ENCODE measurements at places on chromosomes 11 and 22. TPM values are rescaled to one million over a fixed set of nuclear protein-coding genes. Genes with fewer than 3 reads are reported as not detected.

Gene APOA4
- not detected for total RNA-seq

Gene DLG2
- total RNA-seq = 3.5 TPM

Gene RTN4RL2
- not detected for total RNA-seq

Gene RCOR2
- 0.97 TPM for total RNA-seq

Gene MMP10
- total RNA-seq = 0.54 TPM

Gene STK33
- 0.78 TPM for total RNA-seq

Gene GNB1L
- 3.5 TPM for total RNA-seq

Gene TUBA8
- total RNA-seq = 1.2 TPM

Gene GRAP2
- not detected for total RNA-seq

Gene GLYATL2
- total RNA-seq = 1.5 TPM

Gene CCDC34
- total RNA-seq = 7.0 TPM

Gene OR10S1
- total RNA-seq = not detected

Gene C22orf42
- total RNA-seq = not detected

Gene FOLR1
- total RNA-seq = not detected

Gene USP35
- total RNA-seq = 11.6 TPM

Gene OR4D5
- total RNA-seq = not detected

Gene RIMBP3C
- 0.32 TPM for total RNA-seq

Gene PIWIL4
- total RNA-seq = 6.8 TPM

Gene KLHL35
- total RNA-seq = 2.7 TPM

Gene CHRNA10
- total RNA-seq = 1.3 TPM

Gene BRSK2
- under 0.01 TPM for total RNA-seq

Gene TNNT3
- not detected for total RNA-seq

Gene PEX26
- total RNA-seq = 25.5 TPM

Gene HBD
- total RNA-seq = not detected

Gene PRR33
- not detected for total RNA-seq

Gene SAA2
- total RNA-seq = 0.13 TPM

Gene FLRT1
- total RNA-seq = 0.11 TPM

Gene NXPE4
- not detected for total RNA-seq

Gene ART1
- total RNA-seq = not detected

Gene POU2AF2
- not detected for total RNA-seq

Gene CCND1
- 227 TPM for total RNA-seq

Gene HEPHL1
- total RNA-seq = not detected

Gene ZC3H12C
- total RNA-seq = 13.4 TPM

Gene SCGB2A2
- total RNA-seq = not detected

Gene OR52H1
- total RNA-seq = 0.65 TPM

Gene MPEG1
- not detected for total RNA-seq

Gene OR4D6
- not detected for total RNA-seq

Gene GLB1L3
- 0.32 TPM for total RNA-seq

Gene TIMP3
- 91.9 TPM for total RNA-seq

Gene RHOD
- 38.4 TPM for total RNA-seq

Gene FOLR2
- total RNA-seq = not detected

Gene CCDC87
- 0.76 TPM for total RNA-seq

Gene RBM4
- 86.1 TPM for total RNA-seq

Gene BIK
- not detected for total RNA-seq

Gene RAB39A
- total RNA-seq = not detected

Gene TSSK2
- total RNA-seq = not detected

Gene OR6T1
- total RNA-seq = not detected

Gene ACRV1
- 0.11 TPM for total RNA-seq

Gene NOX4
- 0.13 TPM for total RNA-seq

Gene FAM181B
- under 0.01 TPM for total RNA-seq

Gene TFIP11
- total RNA-seq = 30.5 TPM

Gene NRGN
- total RNA-seq = 0.65 TPM

Gene AP1B1
- 44.9 TPM for total RNA-seq

Gene JAML
- not detected for total RNA-seq

Gene KRTAP5-11
- not detected for total RNA-seq

Gene CCDC116
- total RNA-seq = 0.11 TPM

Gene C11orf87
- 0.13 TPM for total RNA-seq

Measured in articular chondrocyte of knee joint (primary cell).